Activated T-cell treated with anti-CD3 and anti-CD28 coated beads for 24 hours (primary cell): ENCODE measurements at places on chromosomes 7 and 10.
A peak's percentile ranks its signal among the peaks of the same experiment; 100 is the strongest.

DNA sequence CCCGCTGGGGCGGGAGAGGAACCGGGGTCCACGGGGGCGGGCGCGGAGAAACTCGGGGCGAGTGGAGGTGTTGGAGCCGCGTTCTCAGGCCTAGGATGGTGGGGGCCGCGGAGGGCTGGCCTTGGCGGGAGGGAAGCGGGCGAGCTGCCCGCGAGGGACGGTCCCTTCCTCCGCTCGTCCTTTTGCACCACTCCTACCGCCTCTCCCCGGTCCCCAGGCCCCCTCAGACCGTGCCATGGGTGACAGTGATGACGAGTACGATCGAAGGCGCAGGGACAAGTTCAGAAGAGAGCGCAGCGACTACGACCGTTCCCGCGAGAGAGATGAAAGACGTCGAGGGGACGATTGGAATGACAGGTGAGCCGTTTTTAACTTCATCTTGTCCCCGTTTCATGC lies 451 bp downstream of the SRRT start:
- no peak for DNase-seq

DNA sequence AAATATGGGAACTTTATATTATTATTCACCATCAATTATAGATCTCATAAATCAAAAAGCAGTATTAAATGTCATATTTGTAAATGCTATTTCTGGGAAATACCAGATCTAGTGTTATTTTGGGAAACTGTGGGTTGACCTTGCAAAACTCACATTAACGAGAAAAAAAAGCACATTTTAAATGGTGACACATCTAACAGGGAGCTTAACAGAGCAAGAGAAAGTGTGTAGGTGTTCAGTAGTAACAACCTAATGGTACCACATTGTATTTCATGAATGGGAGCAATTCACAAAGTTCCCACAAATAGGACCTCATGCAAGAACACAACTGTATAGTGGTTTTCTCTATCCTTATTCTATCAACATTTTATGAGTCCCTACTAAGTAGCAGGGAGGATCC lies 26.2 kb upstream of the HDAC9 start:
- no peak for DNase-seq

- DNase-seq = no peak
Measured at GRCh38 chr7:101558742-101559325, 70.3 kb downstream of the MYL10 start.

DNA sequence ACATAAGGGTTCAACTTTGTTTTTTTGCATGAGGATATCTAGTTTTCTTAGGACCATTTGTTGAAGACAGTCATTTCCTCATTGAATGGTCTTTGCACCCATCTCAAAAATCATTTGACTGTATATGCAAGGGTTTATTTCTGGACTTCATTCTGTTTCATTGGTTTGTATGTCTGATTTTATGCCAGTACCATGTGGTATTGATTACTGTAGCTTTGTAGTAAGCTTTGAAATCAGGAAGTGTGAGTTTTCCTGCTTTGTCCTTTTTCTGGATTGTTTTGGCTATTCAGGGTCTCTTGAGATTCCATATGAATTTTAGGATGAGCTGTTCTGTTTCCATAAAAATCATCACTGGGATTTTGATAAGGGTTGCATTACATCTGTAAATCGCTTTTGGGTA lies 63.9 kb downstream of the SND1 start:
- DNase-seq = no peak

GRCh38 chr10:96890580-96890979 lies 58.5 kb downstream of the LCOR start:
- DNase-seq = no peak

- no peak for DNase-seq
Measured at GRCh38 chr7:47783456-47784223, 164.6 kb downstream of the PKD1L1 start.

DNA sequence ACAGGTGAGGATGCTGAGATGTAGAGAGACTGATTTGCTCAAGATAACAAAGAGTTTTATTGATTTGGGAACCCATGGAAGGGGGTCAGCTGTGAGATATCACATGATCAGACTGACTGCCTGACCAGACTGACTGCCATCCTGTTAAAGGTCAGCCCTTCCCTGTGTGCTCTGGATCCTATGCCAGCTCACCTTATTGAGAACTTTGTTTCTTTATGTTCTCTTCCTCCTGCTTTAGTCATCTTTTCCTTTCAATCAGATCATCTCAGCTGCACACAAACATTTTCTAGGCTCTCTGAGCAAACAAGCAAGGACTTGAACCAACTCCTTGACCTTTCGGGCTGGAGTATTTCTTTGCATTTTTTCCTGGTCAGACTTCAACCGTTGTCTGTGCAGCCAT lies 50.0 kb upstream of the MTPN start:
- DNase-seq = no peak

DNA sequence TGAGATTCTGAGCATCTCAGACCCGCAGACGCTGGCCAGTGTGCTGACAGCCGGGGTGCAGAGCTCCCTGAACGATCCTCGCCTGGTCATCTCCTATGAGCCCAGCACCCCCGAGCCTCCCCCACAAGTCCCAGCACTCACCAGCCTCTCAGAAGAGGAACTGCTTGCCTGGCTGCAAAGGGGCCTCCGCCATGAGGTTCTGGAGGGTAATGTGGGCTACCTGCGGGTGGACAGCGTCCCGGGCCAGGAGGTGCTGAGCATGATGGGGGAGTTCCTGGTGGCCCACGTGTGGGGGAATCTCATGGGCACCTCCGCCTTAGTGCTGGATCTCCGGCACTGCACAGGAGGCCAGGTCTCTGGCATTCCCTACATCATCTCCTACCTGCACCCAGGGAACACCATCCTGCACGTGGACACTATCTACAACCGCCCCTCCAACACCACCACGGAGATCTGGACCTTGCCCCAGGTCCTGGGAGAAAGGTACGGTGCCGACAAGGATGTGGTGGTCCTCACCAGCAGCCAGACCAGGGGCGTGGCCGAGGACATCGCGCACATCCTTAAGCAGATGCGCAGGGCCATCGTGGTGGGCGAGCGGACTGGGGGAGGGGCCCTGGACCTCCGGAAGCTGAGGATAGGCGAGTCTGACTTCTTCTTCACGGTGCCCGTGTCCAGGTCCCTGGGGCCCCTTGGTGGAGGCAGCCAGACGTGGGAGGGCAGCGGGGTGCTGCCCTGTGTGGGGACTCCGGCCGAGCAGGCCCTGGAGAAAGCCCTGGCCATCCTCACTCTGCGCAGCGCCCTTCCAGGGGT lies 703 bp downstream of the RBP3 start:
- no peak for DNase-seq

DNA sequence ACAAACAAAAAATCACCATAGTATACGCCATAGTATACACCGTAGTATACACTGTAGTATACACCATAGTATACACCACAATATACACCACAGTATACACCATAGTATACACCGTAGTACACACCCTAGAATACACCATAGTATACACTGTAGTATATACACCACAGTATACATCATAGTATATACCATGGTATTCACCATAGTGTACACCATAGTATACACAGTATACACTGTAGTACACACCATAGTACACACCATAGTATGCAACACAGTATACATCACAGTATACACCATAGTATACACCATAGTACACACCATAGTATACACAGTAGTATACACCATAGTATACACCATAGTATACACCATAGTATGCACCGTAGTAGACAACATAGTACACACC lies 157.6 kb upstream of the ADARB2 start:
- no peak for DNase-seq

DNA sequence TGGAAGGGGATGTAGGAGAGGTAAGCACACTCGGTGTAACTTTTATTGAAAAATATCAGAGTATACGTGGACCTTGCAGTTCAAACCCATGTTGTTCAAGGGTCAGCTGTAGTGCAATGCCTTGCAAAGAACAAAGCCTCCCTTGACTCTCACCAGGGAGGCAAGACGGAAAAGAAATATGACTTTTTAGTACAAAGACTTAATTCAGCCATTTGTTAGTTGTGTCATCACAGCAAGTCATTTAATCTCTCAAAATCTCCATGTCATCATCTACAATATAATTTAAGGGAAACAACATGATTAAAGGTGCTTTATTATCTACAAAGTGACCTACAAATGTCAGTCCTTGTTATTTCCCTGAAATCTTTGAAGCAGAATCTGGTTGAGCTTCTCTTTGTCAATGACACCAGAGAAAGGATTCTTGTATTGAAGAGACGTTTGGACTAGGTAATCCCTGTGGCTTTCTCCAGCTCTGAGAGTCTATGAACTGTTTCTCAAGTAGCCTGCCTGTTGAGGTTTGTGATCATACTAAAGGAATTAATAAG lies 502.8 kb downstream of the REEP3 start:
- DNase-seq = no peak

DNA sequence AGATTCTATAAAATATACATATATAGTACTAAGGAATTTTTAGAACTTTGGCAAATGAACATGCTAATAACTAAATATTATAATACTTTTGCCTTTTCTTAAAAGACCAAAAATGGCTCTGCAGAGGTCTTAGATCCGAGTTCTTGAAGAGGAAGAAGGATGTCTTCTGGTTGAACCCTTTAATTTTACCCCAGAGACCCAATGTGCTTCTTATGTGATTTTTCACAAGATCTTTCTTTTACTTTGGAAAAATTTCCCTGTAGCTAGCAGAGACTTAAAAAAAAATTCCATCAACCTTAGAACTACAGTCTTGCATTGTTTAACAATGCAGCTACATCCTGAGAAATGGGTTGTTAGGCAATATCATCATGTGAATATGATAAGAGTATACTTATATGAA lies 663.2 kb downstream of the PARD3 start:
- no peak for DNase-seq

- no peak for DNase-seq
Measured at GRCh38 chr7:124956160-124956559, 26.5 kb upstream of the POT1 start.

GRCh38 chr10:96878057-96878456 lies 46.0 kb downstream of the LCOR start:
- DNase-seq = no peak

GRCh38 chr10:132145002-132145401 lies 41.7 kb upstream of the DPYSL4 start:
- DNase-seq = no peak

GRCh38 chr10:21526188-21526859 lies 842 bp upstream of the SKIDA1 start:
- DNase-seq = no peak

DNA sequence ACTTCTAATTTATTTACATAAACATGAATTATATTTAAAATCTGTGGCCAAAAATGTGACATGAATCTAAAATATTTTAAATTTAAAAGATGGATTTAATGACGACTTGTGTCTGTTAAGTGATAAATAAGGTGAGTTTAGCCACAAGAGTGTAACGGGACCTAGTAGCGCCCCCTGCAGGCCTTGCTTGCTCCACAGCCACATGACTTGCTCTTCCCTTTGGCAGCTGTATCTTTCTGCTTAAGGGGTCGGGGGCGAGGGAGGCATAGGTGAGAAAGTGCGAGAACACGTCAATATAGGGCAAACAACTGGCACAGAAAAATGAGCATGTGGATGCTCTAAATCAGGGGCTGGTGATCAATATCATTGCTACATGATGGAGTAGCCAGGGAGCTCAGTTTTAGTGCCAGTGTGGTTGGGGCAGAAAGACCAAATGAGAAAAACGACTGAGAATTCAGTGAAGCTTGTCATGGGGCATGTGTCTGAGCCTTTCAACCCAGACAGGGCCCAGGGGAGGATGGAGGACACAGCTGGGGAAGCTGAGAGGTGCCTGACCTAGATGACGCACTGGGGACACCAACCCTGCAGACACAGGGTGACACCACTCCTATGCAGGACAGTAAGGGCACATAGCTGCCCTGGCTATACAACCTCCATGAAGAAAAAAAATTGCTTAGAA lies 49.8 kb downstream of the PAXIP1 start:
- peak; percentile 38 for DNase-seq

DNA sequence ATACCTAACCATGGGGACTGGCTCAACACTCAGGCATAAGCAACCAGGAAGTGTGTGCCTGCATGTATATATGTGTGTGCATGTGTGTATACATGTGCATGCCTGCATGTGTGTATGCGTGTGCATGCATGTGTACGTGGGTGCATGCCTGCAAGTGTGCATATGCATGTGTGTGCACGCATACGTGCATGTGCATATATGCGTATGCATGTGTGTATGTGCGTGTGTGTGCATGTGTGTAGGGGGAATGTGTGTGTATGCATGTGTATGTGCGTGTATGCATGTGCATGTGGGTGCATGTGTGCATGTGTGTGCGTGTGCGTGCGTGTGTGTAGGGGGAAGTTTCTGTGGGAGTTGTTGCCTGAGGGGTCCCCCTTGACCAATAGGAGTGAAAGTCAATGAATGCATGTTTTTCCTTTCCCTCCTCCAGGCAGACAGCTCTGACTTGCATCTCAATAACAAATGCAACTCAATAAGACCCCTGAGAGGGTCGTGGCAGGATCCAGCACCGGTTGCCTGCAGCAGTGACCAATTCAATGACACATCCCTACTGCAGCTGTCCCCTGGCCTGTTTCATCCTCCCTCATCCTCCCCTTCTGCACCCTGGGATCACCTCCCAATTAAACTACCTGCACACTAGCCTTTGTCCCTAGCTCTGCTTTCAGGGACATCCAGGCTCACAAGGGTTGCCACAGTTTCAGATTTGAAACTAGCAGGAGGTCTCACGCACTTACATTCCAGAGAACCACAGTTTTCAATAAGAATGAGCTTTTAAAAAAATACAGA lies 27.0 kb upstream of the FZD8 start:
- DNase-seq = no peak

- no peak for DNase-seq
Measured at GRCh38 chr10:130717083-130717482, 580.9 kb downstream of the GLRX3 start.

- DNase-seq = no peak
Measured at GRCh38 chr7:66542049-66542448, 86.6 kb upstream of the KCTD7 start.

- no peak for DNase-seq
Measured at GRCh38 chr7:106199024-106199423, 85.8 kb downstream of the NAMPT start.

DNA sequence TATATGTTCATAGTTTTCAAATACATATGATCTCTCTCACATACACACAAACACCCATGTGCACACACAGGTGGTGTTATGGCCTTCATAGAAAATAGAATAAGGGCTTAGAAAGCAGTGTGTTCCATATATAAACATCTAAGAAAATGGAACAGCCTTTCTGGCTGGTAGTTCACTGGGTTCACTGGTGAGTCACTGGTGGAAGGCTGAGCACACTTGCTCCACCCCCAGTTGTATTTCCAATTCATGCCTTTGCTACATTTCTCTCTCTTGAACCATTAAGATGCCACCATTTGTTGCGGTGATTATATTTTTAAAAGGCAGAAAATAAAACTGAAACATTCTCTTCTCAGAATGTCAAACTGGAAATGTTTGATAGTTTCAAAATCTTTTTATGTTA lies 252.1 kb downstream of the GLI3 start:
- DNase-seq = no peak

- DNase-seq = no peak
Measured at GRCh38 chr10:115093286-115093775, at the start of gene ATRNL1. ATRNL1 (plus strand) TSS chr10:115093365; CDS start chr10:115093751, 386 bp downstream.

GRCh38 chr7:121006711-121007315 lies 18.3 kb downstream of the CPED1 start:
- DNase-seq = no peak

DNA sequence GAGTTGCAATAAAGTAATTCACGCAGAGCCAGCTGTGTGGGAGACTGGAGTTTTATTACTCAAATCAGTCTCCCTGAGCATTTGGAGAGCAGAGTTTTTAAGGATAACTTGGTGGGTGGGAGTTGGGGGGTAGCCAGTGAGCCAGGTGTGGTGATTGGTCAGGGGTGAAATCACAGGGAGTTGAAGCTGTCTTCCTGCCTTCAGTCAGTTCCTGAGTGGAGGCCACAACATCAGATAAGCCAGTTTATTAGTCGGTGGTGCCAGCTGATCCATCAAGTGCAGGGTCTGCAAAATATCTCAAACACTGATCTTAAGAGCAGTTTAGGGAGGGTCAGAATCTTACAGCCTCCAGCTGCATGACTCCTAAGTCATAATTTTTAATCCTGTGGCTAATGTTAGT lies 3.3 kb upstream of the CYP51A1 start:
- DNase-seq = no peak
